ENCODE measurements at places on chromosomes 7 and 10. TPM values are rescaled to one million over a fixed set of nuclear protein-coding genes. Genes with fewer than 3 reads are reported as not detected.

FAM171A1 gene
- total RNA-seq = 6.0 TPM

MYO3A gene
- total RNA-seq = not detected

SYPL1 gene
- 38.8 TPM for total RNA-seq

AKR1C1 gene
- 0.33 TPM for total RNA-seq

PDK4 gene
- not detected for total RNA-seq

GRCh38 chr7:102080019-102080433 lies 206.6 kb upstream of the SH2B2 start:
- DNase-seq = no peak

GRCh38 chr7:53358269-53358668 lies 322.8 kb downstream of the POM121L12 start:
- no peak for DNase-seq

- no peak for DNase-seq
These were observed 558.9 kb downstream of the SH2D4B start for GRCh38 chr10:81096558-81096957.

DNA sequence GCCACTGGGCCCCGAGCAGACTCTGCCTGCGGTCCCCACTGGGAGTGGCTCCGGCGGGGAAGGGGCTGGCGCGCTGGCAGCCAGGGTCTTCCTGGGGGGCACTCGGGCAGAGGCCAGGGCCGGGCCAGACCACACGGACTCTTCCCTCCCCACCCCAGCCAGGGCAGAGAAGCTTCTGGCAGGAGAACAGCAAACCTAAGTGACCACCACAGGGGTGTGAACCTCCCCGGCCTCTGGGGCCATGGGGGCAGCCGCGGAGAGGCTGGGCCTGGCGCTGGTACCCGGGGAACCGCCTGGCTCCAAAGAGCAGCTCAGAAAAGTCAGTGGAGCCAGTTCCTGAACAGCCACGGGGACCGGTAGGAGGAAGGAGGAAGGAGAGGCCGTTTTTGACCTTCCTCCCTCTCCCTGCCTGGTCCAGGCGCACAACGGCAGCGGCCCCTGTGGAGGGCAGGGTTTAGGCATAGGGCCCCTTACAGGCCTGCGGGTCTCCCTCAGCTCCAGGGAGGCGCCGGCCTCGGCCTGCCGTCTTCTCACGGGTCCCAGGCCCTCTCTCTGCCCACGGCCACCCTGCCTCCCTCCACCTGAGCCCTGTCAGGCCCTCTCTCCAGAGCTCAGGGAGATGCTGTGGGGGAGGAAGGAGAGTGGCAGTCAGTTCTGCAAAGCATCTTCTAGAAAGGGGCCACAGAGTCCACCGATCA lies 51.8 kb downstream of the TMEM209 start:
- DNase-seq = peak; percentile 14

DNA sequence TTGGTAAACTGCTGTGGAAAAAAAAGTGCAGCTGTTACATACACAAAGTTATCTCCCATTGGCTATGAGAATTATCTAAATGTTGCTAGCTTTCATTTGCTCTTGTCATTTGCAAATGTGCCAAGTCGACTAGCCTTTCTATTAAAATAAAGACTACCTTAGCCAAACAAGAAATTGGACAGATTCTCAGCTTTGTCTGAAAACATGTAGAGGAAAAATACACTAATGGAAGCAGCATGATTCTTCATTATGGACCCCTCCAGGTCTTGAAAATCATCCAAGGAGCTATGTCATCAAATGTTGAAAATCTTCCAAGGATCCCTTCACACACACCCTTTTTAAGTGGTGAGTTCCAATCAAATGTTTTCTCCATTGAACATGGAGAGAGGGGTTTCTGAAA lies 237.7 kb downstream of the ETV1 start:
- DNase-seq = no peak

DNA sequence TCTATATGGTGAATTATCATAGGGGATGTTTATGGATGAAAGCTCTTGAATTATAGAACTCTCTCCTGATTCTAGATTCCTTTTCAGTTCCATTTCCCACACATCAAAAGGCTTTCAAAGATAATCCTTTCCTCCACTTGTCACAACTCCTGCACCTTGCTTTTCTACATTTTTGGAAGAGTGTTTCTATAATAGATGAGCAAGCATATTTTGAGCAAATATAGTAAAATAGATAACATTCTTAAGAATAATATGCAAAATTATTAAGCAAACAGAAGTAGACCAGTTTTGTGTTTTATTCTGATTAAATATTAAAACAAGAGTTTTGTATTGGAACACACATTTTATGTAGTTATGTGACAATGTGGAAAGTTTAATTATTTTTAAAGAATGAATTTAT lies 340.7 kb downstream of the EXOC4 start:
- no peak for DNase-seq

GRCh38 chr7:74579800-74580685 lies 77.5 kb upstream of the GTF2I start:
- DNase-seq = no peak

DNA sequence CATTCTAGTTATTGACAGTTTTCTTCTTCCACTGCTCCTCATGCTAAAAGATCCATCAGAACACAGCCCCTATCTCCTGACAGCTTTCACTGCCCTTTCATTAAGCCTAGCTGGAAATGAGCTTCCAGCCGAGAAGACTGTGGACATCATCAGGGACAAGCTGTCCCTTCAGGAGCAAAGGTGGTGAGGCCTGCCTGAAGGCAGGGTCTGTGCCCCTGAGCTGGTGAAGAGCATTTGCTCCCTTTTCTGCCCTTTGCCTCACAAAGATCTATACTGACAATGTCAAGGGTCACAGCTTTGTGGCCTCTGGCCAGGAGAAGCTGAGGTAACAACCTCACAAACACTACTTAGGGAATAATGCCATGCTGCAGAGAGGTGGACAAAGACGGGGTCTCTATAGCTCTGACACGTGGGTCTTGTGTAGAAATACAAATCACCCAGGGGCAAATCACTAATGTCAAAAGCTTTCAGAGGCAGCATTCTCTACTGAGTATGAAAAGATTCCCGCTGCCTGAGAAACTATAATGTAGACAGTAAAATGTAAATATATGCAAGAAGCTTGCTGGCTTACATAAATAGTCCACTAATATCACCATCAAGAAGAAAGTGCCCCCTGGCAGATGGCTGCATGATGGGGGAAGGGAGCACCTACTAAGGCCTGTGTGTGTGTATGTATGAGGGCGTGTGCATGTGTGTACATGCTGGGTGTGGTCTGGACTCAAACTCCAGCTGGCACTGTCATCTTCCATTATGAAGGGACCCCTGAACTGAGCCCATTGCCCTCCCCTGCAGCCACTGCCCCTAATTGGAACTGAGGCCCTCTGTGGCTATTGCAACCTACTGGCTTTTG lies 55.8 kb downstream of the HBP1 start:
- no peak for DNase-seq

DNA sequence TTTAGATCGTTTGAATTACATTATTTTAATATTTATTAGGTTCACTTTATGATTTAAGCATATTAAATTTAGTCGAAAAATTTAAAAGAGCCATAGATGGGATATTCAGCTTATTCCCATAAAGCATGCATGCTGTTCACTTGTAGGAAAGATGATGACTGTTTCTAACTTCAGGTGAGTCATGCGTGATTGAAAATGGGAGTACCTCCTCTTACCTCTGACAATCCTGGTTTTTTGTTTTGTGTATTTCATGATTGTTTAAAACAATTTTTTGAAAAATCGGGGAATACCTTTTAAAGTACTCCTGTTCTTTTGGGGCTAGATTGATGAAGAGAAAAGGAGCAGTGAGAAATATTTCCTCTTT lies 1.4 kb downstream of the TNKS2 start:
- DNase-seq = no peak

GRCh38 chr10:75403939-75404814 lies 2.6 kb upstream of the ZNF503 start:
- DNase-seq = no peak

DNA sequence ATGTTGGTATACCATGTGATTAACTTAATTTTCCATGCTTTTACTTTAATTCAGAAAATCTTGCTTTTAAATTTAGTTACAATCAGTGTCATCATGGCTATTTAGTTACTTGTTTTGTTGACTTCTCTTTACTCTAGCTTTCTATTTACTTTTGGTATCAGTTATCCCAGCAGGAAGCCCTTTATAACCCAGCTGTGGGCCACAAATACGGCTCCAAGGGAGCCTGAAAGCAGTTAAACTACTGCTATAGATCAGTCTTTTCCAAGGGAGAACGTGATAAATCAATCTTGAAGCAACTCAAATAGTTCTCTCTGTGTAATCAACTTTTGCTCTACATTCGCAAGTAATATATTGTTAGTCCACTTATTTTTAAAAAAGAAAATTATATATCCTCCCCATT lies 287.4 kb downstream of the CACNA2D1 start:
- no peak for DNase-seq

- no peak for DNase-seq
These were observed 28.6 kb downstream of the RABGEF1 start for GRCh38 chr7:66768865-66769832.
